ENCODE measurements at places on chromosomes 12 and 14.

DNA sequence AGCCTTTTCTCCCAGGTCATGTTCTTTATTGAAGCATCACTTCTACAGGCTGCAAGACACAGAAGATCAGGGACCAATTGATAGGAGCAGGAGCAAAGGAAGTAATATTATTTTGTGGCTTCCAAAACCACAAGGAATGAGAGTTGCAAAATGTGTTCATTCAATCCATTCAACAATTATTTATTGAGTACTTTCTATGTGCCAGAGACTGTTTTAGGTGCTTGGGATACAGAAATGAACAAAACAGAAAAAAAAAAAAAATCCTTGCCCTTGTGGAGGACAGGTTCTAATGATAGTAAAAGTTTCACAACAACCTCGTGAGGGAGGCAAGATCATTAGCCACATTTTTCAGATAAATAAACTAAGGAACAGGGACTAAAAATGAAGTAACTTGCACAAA lies 20.1 kb upstream of the DACT1 start:
- DNase-seq = no peak

GRCh38 chr12:16844875-16845274 lies 238.9 kb upstream of the LMO3 start:
- no peak for DNase-seq

DNA sequence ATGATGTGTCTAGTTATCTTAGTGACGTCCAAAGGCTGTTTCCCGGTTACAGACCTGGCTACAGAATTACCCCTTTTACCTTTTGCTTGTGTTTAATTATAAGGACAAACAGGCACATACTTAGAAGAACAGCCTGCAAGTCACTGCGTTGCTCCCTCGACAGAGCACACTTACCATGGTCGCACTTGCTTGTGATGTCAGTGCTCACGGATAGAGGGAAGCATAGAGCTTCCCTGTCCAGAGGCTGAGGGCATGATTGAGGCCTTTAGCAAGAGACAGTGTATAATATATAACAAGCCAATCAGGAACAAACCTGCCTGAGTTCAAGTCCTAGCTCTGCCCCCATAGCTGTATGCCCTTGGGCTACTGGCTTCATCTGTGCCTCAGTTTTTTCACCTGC lies 73.2 kb upstream of the SCN8A start:
- no peak for DNase-seq

GRCh38 chr14:95774265-95775160 lies 60.6 kb upstream of the TCL1A start:
- DNase-seq = no peak

DNA sequence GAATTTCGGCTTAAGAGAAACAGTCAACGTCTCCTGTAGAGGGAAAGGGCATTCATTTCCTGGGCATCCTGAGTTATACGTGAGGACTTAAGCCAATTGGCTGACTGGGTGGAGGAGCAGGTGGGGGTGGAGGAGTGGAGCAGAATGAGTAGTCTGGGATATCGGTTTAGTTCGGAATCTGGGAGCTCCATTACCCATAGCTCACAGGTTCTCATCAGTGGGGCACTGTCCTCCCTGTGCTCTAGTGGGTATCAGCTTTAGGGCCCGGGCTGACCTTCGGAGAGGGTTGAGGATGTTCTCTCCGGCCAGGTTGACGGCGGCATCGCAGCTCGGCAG lies 704 bp downstream of the SDR39U1 start:
- DNase-seq = no peak

DNA sequence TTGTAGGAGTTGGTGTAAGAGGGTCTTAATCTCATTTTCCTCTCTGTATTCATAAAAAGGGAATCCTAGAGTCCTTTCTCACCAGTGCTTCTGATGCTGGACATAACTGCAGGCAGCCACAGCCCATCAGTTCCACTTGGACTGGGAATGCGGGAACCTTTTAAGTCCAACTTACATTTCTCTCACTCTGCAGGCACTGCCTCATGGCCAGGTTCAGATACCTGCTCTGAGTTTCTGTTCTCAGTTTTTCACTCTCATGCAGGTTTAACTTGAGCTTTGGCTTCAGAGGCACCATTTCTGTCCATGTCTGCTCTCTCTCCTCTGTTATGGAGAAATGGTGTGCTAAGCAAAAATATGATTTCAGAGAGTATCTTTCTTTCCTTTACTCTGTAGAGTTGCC lies 4.2 kb downstream of the ACVR1B start:
- DNase-seq = no peak

- no peak for DNase-seq
Observed at GRCh38 chr14:55604900-55605418, 25.0 kb downstream of the KTN1 start.

DNA sequence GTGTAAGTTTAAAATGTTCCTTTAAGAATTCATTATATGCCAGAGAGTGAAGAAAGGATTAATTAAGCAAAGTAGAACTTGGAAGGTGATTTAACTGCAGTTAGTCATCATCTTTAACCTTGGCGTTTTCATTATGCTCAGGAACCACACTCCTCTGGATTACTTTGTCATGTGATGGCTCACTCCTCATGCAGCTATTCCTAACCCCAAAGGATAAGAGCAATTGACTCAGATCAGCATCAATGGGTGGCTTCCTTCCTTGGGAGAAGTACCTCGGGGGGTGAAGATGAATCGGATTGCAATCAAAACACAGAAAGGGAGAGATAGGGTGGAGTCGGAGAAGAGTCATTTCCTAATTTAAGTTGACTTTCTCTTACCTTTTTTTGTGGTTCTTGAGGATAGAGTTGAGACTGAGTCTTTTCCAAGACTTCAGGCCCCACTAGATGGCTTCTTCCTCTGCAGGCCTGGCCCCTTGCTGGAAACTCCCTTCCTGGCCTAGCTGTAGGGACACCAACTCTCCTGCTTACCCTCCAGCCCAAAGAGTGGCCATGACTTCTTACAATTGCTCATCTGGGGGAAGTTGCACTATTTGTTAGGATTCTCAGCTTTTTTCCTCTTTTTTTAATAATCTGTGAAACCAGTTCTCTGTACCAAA lies 238.6 kb upstream of the DDHD1 start:
- DNase-seq = no peak

- no peak for DNase-seq
Observed at GRCh38 chr14:50865391-50866076, 6.3 kb upstream of the ABHD12B start.

GRCh38 chr12:87779858-87780498 lies 249.2 kb downstream of the C12orf50 start:
- no peak for DNase-seq

- no peak for DNase-seq
Observed at GRCh38 chr12:94560431-94561221, 89.7 kb downstream of the TMCC3 start.

- no peak for DNase-seq
Observed at GRCh38 chr12:88816201-88816600, 235.9 kb upstream of the KITLG start.

DNA sequence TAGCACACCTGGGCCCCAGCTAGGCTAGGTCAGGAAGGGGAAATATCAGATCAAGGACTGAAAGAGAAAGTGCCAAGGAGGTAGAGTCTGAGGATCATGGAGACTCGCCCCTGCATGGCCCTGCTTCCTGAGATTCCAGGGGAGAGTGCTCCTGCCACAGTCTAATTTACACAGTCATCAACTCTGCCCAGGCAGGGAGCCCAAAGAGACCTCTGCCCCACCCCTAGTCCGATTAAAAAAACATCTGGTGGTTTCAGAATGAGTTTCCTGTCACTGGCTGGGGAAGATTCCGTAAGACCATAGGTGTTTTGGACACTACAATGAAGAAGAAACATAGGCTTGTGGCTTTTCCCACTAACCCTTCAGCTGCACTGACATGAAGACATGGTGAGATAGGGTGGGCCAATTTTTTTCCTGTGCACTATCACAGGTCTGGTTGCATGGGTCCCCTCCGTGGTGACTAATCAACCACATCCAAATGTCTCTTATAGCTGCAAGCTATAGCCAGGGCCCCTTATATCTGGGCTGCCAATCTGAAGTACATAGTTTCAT lies 31.5 kb upstream of the GZMB start:
- no peak for DNase-seq

DNA sequence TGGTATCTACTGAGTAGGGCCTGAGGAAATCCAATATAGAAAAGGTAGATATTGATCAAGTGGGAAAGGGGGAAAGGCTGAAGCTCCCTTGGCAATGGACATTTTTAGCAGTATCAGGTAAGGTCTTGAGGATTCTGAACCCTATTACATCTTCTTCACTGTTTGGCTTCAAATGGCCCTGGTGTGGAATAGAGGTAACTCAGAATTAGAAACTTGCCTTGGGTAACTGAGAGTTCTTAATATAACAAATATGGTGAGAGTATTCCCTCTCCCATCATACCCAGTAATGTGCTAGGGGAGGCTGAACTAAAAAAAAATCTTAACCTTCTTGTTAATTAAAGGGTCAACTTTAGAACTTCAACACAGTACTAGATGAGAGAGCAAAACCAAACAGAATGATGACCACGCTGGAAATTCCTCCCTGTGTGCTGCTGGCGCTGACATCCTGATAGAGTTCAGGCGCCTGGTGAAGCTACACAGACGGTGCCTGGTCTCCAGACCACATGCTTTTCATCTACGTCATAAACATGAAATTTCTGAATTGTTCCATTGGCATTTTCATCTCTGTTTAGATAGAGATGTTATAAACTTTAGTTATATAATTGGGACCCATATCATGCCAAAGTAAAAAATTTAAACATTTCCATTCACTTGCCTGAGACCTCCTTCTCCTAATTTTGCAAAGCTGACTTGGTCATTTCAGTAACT lies 128.3 kb downstream of the AKAP6 start:
- no peak for DNase-seq

DNA sequence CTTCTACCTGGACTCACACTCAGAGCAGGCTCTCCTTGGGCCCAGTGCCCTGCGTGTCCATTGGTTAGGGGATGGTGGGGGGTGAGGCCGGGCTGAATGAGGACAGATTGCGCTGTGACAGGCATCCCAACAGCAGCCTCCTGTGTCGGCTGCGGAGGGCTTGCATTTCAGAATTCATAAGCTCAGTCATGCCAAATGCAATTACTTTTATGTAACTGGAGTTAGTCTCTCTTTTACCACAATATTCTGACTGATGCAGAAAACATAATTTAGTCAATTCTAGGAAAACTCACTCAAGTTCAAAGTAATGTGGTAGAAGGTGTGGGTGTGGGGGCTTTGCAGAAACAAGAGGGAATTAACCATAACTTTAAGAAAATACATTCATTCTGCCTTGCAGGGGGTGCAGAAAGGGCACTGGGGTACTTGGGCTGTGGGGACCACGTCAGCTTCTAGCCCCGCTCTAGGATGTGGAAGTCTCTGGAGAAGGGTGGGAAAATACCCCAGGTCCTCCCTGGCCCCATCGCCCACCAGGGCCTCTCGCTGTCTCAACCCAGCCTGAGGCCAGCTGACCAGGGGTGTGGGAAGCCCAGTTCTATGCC lies 257.7 kb downstream of the ADGRD1 start:
- no peak for DNase-seq

DNA sequence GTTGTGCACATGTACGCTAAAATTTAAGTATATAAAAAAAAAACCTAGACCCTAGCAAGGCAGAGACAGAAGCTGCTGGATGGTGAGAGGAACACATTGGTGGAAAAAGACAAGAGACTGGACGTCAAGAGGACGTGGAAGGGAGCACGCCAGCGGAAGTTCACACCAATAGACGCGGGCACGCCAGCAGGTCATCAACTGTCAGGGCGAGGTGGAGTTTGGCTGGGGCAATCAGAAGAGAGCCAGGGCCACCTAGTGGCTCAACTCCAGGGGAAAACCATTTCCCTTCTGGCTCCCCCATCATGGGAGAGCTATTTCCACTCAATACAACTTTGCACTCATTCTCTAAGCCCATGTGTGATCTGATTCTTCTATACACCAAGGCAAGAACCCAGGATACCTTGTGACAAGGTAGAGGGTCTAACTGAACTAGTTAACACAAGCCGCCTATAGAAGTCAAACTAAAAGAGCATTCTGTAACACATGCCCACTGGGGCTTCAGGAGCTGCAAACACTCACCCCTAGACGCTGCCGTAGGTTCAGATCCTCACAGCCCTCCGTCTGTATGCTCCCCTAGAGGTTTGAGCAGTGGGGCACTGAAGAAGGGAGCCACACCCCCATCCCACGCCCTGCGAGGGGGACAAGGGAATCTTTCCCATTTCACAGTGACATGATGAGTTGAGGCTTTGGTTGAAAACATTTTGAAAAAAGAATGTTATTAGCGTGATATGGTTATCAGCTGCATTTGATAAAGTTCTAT lies 702.7 kb downstream of the TMTC2 start:
- DNase-seq = no peak

- DNase-seq = no peak
Observed at GRCh38 chr12:109947521-109947920, 47.4 kb downstream of the TCHP start.

GRCh38 chr12:79128956-79129355 lies 264.4 kb downstream of the SYT1 start:
- no peak for DNase-seq

- no peak for DNase-seq
Observed at GRCh38 chr12:25699454-25699853, 146.4 kb upstream of the LMNTD1 start.

DNA sequence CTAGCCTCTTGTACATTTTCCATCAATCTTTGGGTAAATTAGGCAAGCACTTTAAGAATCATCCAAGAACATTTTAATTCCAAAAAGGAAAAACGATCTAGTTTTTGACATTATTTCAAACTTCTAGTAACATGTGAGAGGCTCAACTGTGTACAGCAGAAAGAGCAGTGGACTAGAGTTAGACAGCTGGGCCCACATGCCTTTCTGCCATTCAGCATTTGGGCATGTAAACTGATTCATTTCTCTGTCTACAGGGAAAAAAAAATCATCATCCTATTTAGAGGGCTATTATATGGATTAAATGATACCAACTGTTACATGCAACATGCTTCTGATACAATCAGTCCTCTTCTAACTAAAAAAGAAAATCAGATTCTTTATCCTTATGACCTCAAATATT lies 17.7 kb downstream of the ATP2B1 start:
- DNase-seq = no peak

- no peak for DNase-seq
Observed at GRCh38 chr14:72780751-72781150, 113.2 kb downstream of the DPF3 start.

DNA sequence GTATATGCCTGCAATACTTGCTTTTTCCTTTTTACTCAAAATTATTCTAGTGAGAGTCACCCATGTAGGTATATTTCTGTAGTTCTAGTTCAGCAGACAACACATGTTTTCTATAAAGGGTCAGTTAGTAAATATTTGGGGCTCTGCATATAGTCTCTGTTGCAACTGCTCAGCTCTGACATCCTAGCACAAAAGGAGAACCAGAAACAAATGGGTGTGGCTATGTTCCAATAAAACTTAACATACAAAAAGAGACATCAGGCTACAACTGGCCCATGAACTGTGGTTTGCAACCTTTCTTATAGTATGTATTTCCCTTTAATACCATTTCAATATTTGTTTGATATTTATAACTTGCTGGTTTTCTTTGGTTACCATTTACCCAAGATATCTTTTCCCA lies 11.9 kb downstream of the NT5DC3 start:
- no peak for DNase-seq

DNA sequence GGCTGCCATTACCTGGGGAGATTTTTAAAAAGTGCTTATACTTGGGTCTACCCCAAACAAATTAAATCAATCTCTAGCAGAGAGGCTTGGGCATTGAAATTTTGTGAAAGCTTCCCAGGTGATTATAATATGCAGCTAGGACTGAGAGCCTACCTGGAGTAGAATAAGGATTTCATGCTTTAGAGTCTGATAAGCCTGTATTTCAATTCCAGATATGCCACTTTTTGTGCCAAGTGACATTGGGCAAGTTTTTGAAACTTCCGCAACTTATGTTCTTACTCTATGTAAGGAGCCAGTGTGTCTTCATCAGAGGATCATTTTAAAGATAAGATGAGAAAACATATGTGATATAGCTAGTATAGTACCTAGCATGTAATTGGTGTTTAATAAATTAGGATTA lies 159.8 kb upstream of the LRIG3 start:
- no peak for DNase-seq

Data from esophagus squamous epithelium (tissue), 5 donors.